ENCODE measurements at places on chromosomes 12 and 14.

GRCh38 chr14:92615451-92615850 lies 101.9 kb downstream of the RIN3 start:
- DNase-seq = no peak

GRCh38 chr14:52091928-52092327 lies 23.1 kb upstream of the NID2 start:
- no peak for DNase-seq

- DNase-seq = no peak
These were observed 261.2 kb downstream of the ADAMTS20 start for GRCh38 chr12:43290836-43291235.

DNA sequence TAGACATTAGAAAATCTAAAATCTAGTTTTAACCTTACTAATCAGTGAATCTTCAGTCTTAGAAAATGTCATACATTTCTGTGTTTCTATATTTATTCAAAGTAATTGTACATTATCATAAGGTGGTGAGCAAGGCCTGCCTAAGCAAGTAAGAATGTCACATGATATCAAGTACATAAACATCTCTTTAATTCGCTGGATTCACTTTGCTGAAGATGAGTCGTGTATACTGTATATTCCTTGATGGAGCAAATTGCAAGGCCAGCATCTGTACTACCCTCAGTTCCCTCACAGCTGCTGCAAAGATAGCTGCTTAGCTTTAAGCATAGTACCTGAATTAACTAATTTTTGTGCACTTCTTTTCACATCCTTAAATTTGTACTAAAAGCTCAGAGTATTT lies 8.5 kb upstream of the AK7 start:
- no peak for DNase-seq

GRCh38 chr12:82797480-82797879 lies 110.8 kb downstream of the TMTC2 start:
- no peak for DNase-seq

DNA sequence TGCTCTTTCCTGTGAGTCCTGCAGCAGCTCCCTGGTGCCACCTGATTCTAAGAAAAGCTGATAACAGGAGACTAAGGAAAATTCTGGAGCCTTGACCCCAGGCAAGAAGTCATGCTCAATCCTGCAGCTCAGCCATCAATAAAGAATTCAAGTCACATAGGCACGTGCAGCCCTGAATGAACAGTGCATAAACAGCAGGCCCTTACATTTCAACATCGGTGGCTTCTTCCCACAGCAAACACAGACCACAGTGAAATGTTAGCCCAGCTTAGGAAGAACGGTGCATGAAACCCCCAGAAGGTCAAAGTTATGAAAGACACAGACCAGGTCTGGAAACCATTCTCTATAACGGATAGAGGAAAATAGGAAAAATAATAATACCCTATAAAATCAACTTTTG lies 10.5 kb downstream of the CINP start:
- no peak for DNase-seq

GRCh38 chr14:91173221-91173670 lies 59.4 kb downstream of the DGLUCY start:
- peak; percentile 54 for DNase-seq

DNA sequence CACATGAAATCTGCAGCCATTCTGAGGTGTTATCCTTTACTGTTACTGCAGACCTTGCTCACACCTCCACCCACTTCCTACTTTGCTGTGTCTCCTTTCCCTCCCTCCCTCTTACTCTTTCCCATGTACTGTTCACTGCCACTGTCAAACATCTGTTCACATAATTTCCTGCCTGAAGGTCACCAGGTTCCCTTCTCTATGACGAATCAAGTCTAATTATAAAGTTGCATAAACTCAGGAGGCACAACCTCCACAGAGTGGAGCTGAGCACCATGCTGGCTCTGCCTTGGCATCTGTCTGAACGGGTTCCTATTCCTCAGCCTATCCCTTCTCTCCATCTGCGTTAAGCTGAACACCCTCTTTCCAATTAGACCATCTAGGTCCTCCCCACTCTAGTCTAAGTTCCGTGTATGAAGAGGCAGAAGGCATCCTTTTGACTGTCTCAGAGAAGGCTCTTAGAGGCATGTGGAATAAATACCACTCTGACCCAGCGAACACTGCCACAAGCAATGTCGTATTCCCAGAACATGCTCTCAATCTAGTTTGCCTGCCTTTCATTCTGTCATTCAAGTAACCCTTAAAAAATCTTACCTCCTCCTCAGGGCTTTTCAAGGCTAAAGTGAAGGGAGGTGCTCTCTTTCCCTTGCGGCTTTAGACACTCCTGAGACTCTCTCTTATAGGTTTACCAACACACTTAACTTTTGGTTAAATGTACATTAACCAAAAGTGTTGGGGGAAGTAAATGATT lies 48.7 kb downstream of the ACADS start:
- no peak for DNase-seq

DNA sequence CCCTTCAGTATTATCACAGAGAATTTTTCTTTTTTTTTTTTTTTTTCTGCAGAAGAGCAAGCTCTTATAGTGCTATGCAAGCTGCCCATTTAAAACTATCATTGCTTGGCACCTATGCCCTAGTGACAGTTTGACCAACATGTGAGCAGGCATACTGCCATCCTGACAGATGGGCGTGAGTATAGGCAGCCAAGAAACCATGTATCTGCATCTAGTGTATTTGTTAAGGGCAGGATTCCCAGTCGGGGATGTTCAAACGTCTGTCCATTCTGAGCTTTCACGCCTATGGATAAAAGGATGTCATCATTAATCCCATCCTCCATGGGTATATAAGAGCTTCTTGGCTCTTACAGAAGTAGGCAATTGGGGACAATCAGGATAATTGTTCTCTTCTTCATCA lies 8.8 kb downstream of the VRK1 start:
- no peak for DNase-seq

DNA sequence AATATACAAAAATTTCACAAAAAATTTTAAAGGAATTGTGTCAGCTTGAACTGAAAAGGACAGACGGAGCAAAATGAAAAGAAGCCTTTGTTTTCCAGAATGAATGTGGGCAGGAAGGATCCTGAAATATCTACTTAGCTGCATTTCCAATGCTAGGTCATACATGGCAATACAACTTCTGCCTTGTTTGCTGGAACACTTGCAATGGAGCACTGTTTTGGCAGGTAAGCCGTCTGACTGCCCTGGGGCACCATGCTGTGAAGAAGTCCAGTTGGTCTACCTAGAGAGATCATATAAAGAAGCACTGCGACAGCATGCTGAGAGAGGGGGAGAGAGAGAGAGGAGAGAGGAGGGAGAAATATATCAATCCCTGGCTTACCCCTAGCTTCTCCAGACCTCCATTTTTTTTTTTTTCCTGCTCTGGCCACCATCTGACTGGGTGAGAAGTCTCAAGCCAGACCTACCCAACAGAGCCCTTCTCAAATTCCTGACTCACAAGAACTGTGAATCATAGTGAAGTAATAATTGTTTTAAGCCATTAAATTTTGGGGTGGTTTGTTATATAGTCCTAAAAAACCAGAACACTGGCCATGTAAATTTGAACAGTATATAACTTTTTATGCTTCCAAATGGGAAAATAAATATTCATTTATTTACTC lies 97.1 kb upstream of the PRICKLE1 start:
- no peak for DNase-seq

- DNase-seq = no peak
These were observed 9.0 kb upstream of the CCER1 start for GRCh38 chr12:90963946-90964345.

- DNase-seq = no peak
These were observed 12.8 kb downstream of the KCNC2 start for GRCh38 chr12:75196865-75197264.

DNA sequence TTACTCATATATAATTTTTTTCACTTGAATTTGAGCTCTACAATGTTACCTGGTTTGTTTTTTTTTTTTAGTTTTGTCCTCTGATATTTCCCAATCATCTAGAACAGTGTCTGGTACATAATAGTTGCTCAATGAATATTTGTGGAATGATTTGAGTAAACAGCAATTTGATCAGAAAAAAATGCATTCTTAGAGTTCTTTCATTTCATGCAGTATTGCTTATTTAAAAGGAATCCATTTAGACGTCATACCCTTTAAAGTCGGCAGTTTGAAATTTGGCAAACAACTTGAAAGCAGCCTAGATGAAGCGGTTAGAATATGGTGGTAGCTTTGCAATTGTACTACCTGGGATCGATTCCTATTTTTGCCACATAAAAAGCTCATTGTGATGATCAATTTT lies 140.0 kb downstream of the PDE3A start:
- no peak for DNase-seq

DNA sequence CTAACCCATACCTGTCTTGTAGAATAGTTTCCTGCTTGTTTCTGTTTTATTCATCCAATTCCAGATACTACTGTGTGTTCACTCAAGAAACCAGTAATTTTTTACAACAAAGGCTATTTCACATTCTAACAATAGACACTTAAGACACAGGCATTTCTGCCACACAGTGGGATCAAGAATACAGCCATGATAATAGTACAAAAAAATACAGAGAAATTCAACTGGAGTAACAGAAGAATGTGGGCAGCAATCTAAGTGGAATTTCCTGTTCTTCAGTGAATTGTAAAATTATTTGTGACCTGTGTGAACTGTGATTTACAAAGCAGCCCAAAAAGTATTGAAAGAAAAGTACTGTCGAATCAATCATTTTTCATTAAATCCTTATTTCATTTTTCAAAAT lies 282.9 kb downstream of the CCER1 start:
- no peak for DNase-seq
